ENCODE measurements at places on chromosomes 5 and 9.

- DNase-seq: no peak
Observed at GRCh38 chr9:125649826-125650225, 57.2 kb downstream of the MAPKAP1 start.

GRCh38 chr5:90168399-90168798 lies 241.2 kb downstream of the CETN3 start:
- DNase-seq: no peak

- DNase-seq: no peak
Observed at GRCh38 chr9:20208961-20209371, 413.3 kb downstream of the MLLT3 start.

DNA sequence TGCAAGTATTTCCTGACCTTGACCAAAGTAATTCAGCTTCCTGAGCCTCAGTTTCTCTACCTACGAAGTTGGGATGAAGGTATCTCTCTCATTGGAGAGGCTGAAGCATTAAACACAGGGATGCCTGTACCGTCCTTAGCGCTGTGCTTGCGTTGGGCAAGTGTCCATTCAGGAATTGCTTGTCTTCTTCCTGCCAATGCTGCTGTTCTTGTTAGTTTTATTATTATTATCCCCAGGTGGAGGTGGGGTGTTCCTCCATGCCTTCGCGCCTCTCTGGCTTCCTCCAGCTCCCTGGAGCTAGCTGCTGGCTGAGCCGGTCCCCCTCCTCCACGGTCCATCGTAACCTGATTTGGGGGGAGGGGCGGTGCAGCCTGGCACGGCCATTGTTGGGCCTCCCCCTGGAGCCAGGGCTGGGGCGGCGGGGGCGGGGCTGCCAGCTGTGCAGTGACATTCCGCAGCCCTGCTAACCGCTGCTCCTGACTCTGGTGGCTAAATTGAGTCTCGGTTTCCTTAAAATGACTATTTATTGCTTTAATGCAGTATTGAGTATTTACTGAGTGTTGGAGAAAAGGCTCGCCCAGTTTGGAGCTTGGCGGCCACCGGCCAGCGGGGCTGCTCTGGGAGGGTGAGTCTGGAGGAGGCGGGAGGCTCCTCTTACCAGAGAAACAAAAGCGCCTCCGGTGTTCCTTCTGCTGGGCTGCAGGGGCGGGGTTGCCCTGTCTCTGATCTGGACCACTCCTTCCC lies 51.3 kb downstream of the LMX1B start:
- no peak for DNase-seq

DNA sequence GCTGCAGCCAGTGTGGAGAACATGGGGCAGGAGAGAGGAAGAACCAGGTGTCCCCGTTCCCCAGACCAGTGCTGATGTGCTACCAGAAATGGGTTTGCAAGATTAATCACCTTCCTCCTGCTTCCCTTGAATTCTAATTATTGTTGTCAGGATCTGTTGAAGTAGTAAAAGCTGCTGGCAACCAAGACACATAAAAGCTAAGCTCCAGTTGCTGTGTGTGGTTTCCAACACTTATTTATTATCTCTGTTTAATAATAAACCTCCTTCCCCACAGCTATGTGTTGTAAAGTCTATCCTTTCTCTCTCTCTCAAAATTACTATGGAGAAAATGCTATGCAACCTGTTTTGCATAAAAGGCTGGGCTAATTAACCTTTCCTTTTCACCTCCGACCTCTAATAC lies 2.3 kb upstream of the RETREG1 start:
- DNase-seq: no peak

DNA sequence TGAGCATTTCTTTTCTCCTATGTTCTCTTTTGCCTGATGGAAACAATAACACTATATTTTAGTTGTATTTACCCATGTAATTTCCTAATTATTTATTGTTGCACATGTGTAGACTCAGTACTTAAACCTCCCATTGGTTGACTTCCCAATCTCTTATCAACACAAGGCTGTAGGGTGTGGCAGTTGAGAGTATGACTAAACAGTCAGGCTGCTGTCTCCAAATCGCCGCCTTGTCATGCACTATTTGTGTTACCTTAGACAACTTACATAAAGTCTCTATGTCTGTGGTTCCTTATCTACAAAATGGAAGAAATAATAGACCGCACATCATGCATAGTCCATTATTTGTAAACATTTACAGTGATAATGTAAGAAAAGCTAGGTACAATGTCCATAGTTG lies 68.9 kb upstream of the EFNA5 start:
- DNase-seq: peak; percentile 24

DNA sequence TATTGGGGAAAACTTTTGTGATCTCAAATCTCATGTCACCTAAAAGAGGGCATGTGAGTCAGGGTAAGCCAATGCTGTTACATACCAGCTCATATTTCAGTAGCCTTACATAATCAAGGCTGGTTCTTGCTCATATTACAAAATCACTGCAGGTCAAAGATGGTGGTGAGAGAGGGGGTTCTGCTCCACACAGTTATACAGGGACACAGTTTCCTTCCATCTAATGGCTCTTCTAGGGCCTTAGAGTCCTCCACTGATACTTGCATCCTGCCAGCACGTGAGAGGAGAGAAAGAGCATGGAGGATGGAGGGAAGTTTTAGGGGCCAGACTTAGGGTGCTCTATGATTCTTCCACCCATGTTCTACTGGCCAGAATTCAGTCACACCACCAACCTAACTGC lies 130.0 kb downstream of the LIFR start:
- DNase-seq: no peak

DNA sequence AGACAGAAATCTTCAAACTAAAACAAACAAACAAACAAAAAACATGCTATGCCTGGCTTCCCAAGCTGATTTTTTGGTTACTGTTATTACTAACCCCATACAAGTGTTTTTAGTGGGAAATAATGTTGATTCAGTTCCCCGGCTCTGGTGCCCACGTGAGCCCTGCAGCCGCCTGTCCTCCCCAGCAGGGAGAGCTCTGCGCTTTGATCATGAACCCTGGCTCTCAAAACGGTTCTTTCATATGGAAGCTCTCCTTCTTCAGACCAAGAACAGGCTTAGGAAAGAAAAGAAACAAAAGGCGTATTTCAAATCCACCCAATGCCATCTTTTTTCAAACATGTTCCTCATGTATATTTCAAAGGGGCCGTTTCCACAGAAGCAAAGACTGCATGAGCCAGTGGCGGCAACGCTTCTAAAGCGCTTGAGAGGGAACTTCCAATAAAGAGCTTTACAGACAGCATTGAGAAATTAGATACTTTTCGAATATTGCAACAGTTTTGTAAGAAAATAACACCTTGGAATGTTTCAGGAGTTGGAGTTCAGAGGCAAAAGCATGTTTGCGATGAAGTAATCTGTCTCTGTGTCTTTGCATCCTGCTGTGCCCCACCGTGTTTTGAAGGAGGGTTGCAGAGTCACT lies 74.8 kb downstream of the ICE1 start:
- DNase-seq: peak; percentile 71

DNA sequence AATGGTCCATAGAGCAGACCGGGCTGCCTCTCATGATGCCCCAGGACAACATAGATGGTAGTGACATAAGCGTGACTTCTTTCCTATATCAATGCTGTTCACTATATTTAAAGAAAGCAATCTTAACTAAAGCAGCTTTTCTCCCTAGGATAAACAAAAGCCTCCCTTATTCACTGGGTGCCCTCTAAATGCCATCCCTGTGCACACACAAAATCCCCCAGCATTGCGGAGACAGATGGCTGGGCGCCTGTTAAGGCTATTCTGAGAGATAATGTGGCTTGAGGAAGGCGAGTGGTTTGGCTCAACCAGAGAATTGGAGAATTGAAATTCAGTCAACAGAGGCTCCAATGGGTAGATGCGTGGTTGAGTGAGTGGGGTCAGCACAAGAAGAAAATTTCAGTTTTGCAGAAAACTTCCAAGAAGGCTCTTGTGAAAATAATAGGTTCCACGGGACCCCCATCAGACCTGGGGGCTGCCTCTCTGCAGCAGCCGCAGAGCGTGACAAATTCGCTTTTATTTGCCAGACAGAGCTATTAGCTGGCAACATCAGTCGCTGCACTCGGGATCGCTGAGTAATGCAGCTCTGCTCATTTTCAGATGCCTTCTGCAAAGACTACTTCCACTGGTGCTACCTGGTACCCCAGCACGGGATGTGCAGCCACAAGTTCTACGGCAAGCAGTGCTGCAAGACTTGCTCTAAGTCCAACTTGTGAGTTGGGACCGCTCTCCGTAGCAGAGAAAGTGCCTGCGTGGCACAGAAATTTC lies 103.9 kb upstream of the ICE1 start:
- DNase-seq: no peak

DNA sequence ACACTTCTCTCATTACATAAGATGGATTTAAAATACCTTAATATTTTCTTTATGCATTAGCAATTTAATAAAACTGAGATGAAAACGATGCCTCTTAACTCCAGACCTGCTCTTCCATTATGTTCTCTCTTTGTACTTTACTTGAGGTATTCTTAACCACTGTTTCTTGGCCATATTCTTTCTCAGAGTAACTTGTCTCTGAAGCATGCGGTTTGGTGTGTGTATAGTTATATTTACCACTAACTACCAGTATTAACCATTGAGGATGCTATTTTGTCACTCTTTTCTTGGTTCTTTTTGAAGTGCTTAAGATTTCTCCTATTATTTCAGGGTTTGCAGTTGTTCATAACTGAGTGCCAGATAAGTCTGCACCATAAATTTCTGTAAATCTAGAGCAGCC lies 17.9 kb downstream of the TMEM167A start:
- DNase-seq: no peak

- no peak for DNase-seq
Observed at GRCh38 chr9:95689669-95690068, 172.9 kb upstream of the PTCH1 start.

DNA sequence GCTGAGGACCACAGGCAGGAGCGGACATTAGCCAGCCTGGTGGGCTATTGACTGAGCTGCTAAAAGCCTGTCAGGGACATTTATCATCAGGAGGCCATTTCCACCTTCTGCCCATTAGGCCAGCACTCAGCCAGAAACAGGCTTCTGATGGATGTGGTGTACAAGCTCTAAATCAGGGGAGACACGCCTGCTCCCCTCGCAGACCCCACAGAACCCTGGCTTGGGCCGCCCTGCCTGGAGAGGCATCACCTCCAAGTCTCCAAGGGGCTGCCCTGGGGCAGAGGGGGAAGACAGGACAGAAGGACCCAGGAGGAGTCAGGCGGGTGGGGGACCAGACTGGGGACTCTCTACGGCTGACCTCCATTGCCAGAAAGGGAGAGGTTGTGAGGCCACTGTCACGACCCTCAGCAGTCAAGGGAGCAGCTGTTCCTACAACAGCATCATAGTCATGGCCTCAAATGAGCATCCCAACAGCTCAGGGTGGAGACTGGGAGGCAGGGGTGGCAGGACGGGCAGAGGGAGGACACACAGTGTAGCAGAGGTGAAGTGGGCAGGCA lies 24.0 kb upstream of the TRIM14 start:
- DNase-seq: no peak

- no peak for DNase-seq
Observed at GRCh38 chr9:137428841-137429545, 5.8 kb downstream of the NOXA1 start.

DNA sequence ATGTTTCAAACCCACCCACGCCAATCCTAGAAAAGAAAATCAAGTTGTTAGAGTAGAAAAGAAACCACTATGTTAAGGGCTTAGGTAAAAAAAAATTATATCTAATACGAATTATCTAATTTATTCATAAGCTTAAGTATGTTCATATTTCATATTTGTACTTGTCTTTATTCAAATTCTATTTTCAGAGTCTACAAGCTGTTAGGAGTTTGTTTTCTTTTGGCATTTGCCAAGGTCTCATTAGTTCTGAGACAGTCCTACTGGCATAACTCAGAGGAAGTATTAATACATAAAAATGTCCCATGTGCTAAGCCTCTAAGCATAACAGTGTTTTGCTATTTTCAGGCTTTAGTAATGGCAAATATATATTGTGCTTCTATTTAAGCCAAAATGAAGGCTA lies 57.6 kb downstream of the STARD4 start:
- DNase-seq: no peak

DNA sequence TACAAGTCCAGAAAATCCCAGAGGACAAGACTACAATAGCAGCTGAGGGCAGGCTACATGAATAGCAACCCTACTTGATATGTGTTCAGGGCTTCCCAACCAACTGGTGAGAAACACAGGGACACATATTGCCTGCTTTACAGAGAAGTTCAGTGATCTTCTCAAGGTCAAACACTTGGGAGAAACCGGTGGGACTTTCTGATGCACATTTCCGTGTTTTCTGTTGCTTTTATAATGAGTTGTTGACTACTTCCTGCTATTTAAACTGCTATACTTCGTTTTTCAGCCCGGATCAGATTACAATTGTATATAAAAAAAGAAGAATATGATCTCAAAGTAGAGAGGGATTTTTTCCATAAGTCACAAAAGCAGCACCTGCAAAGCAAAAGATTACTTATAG lies 175.1 kb downstream of the SNX18 start:
- no peak for DNase-seq

- no peak for DNase-seq
Observed at GRCh38 chr9:109499631-109500410, 1.7 kb upstream of the PTPN3 start.

- DNase-seq: peak; percentile 95
Observed at GRCh38 chr9:89497978-89498851, at the start of gene SEMA4D. Gene SEMA4D (minus strand): TSS chr9:89498113. CDS start chr9:89405456, 92,657 bp downstream.

DNA sequence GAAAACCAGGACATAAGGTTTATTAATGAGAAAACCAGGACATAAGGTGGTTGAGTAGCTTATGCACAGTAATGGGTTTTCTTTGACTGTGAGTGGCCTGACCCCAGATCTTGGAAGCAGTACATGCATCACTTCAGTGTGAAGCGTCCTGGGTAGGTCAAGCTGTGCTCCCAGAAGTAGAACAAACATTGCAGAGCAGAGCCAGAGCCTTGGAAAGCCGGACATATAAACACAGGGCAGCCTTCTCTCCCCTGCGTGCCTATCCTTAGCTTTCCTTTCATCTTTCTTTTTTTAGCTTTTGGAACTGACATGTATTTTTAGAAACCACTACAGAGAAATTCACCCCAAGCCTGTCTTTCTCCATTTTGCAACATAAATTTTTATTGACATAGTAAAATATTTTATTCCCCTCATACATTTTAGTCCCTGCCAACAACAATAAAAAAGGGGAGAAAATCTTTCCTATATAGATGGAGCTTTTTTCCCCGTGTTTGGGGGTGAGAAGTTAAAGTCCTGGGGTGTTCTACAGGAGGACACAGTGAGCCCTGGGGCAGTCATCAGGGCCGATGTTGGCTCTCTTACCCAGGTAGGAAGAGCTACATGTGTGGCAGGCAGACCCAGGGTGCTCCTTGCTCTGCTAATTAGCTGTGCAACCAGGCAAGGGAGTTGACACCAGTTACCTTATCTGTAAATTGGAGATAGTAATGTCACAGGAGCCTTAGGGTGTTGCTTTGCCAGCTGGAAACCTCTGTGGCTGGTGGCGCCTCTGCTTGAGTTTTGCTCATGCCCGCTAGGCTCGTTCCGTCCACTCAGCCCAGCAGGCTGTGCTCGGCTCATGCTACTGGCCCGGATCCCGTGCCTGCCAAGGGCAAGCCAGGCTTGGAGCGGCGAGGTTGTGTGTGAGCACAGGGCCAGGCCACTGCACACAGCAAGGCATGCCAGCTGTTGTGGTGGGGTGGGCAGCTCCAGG lies 389.6 kb downstream of the KDM4C start:
- peak; percentile 76 for DNase-seq

- DNase-seq: peak; percentile 27
Observed at GRCh38 chr9:130444565-130445221, at the start of gene ASS1. Gene ASS1 (plus strand): TSS chr9:130444961. CDS start chr9:130452229, 7,268 bp downstream.

GRCh38 chr9:124754289-124754688 lies 16.8 kb downstream of the NR6A1 start:
- DNase-seq: peak; percentile 51

- DNase-seq: no peak
Observed at GRCh38 chr9:93357649-93358048, 93.8 kb upstream of the FAM120A start.

Measured in hematopoietic multipotent progenitor cell treated with erythropoietin and hydrocortisone succinate and interleukin-3 and kit ligand, for 6 days (in vitro differentiated cells).